ENCODE measurements at places on chromosomes 3 and 15.

DNA sequence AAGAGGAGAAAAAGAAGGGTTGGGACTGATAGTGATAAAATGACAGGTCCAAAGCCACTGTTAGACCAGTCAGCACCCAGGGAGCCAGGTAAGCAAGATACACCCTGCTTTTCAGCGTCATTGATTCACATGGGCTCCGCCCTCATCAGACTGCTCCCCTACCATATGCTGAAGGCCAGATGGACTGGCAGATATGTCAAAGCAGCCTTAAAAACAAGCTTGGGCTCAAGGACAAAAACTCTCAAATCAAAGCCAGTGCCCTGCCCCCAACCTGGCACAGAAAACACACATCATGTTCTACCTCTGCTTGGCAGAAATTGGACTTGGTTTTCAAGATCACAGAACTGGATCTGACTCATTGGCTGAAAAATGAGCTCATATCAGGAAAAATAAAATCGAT is 33.4 kb downstream of the SH3BP5 start:
- DNase-seq: no peak

DNA sequence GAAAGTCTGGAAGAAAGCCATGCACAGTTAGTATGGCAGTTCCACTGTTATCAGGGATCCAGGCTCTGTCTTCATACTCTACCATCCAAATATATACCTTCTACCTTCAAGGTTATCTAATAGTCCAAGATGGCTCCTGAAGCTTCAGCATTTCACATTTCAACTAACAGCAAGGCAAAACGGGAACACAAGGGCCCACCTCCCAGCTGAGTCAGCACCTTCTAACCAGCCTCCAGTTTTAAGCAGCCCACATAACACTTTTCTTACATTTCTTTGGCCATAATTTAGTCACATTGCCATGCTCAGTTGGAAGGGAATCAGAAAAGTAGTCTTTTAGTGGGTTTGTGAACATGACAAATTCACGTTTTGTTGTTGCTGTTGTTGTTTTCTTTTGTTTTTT is 15.4 kb upstream of the MSL2 start:
- no peak for DNase-seq

GRCh38 chr3:8423307-8423706 is 78.3 kb upstream of the LMCD1 start:
- DNase-seq: no peak

DNA sequence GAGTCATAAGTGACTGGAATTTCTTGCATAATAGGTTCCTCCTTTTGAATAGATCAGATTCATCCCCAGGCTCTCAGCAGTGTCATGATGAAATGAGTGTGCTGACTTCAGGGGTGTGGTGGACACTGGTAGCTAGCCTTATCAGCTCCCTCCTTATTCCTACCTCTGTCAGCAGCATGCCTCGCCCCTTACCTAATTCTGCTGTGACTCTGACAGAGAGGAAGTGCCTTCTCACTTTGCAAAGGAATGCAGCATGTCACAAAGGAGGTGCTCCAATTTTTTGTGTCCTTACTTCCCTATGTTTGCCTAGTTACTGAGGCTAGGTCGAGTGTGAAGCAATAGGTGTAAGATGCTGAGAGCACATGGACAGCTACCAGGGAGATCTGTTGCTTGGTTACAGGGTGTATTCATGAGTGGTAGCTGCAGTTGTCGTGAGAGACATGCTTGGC is 90.6 kb downstream of the TNFAIP8L3 start:
- no peak for DNase-seq

DNA sequence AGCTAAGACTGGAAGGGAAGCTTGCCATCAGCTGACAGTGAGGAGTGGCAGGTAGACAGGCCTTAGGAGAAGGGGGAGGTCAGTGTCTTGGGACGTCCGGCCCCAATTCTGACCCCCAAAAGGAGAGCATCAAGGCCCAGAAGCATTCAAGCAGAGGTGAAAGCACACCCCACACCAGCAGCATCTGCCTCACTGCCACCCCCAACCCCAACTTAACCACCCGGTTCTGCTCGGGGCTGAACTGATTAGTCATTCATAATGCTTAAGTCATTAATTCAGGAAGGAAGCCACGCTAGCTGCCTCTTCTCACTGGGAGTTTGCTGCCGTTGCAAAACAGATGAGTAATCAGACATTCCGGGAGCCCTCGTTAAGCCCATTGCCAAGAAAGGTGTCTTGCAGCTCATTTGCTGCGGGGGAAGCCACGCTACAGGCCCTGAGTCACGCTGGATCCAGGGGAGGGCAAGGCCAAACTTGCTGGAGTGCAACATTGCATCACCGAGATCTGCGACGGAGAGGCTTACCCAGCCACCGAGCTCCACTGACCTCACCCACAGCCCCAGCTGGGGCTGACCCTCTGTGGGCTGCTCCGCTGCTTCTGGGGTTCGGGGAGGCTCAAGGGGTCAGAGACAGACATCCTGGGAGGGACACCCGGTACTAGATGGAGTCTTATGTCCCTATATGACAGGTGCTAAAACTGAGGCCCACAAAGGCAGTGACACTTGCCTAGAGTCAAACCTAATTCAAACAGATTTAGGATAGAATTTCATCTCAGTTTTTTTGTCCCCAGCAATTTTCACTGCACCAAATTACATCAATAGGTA is 46.4 kb upstream of the HES1 start:
- no peak for DNase-seq

- DNase-seq: no peak
Observed at GRCh38 chr3:5489536-5489935, 302.0 kb downstream of the EDEM1 start.

DNA sequence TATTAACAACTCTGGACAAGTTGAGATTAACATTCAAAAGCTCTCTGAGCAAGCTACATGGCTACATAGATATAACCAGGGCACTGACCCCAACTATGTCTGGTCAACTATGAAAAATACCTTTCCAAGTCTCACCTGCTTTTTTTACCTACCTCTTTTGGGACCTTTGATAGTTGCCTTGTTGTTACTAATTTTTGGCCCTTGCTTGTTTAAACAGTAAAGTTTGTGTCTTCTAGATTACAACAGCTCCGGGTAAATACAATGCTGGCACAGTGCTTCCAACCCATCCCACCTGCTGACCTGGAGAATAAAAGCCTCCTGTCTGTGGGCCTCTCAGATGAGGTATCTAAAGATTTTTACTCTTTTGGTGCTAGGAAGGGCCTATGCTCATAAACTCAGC is 1036.6 kb downstream of the NAALADL2 start:
- no peak for DNase-seq

GRCh38 chr3:26082911-26083310 is 293.0 kb downstream of the OXSM start:
- no peak for DNase-seq

GRCh38 chr3:8970971-8971589 is 7.8 kb upstream of the RAD18 start:
- peak; percentile 71 for DNase-seq

DNA sequence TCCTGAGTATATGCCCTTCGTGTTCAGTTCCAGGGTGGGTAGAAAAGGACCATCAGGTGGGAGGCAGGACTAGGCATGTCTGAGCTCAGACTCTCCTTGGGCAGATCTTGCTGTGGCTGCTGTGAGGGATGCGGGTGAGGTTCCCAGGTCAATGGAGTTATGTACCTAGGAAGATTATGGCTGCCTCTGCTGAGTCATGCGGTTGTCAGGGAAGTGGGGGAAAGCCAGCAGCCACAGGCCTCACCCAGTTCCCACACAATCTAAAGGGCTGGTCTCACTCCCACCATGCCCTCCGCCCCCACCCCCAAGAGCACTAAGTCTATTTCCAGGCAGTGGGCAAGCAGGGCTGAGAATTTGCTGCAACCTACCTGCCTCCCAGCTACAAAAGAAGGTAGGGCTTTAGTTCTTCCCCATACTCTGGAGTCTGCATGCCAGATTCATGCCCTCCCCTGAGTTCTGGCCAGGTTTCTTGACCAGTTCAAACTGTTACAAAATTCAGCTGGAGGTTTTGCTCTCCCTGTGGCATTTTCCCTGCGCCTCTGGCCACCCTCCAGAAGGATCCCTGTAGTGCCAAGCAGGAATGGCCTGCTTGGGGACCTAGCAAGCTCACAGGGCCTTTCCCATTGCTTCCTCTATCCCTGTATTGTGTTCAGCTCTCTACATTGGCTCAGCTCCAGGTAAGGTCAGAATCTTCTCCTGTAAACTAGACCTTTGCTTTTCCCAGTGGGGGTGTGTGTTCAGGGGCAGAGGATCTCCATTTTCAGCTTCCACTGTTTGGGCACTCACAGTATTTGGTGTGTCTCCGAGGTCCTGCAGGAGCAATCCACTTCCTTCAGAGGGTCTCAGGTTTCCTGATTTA is 12.7 kb upstream of the TMCO5A start:
- DNase-seq: peak; percentile 2

GRCh38 chr3:149967086-149967685 is 3.5 kb downstream of the PFN2 start:
- DNase-seq: peak; percentile 42

DNA sequence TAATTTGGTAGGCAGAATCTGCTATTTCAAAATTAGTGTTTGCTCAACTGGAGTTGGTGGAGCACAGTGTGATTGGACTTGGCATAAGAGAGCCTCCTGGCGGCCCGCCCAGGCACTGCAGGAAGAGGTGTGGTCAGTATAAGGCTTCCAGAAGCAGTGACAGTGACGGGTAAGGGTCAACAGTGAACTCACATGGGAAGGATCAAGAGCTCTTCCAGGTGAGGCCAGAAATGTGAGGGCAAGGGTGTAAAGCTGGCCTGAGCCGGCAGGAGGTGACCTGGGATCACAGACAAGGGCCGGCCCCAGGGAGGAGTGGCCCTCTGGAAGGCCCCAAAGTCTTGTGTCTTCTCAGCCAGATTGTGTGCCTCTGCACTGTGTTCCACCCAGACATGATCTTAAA is 93.2 kb upstream of the RNF7 start:
- peak; percentile 27 for DNase-seq

DNA sequence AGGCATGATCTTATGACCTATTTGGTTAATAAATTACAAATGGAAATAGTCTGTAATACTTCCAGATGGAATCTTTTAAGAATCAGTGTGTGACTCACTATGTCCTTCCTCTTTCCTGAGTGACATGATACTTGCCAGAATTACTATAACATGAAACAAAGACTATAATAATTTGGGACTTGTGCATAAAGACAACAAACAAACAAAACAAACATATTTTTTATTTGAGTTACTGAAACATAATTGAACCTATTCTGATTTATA is 1268.1 kb downstream of the OTOL1 start:
- no peak for DNase-seq

GRCh38 chr3:11668243-11669235 is 24.8 kb upstream of the VGLL4 start:
- DNase-seq: no peak

GRCh38 chr3:156548041-156548687 is 6.8 kb downstream of the SSR3 start:
- no peak for DNase-seq

DNA sequence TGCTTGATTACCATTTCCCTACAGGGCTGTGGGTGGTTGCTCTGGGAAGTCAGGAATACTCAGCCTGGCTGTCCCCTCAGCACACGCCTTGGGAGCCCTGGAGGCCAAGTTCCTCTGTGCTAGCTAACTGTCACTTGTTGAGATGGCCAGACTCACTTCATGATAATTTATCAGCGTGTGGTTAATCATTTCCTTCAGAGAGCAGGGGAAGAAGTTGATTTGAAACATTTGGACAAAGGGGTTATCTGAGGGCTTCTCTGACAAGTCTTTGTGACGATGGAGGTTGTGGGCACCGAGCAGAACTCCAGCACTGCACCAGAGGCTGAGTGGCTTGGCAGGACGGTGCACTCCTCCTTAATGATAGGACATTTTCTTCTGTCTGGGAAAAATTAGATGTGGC is 61.9 kb downstream of the WHAMM start:
- no peak for DNase-seq

DNA sequence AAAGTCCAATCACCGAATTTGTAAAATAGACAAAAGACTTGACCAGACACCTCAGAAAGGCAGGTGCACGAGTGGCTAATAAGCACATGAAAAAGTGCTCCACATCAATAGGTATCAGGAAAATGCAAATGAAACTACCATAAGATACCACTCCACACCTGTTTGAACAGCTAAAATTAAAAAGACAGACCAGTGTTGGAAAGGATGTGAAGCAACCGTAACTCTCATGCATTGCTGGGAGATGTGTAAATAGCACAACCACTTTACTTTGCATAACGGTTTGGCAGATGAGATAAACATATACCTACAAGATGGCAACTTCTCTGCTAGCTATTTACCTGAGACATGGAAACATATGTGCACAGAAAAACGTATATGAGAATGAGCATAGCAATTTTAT is 56.9 kb downstream of the CADPS start:
- no peak for DNase-seq

DNA sequence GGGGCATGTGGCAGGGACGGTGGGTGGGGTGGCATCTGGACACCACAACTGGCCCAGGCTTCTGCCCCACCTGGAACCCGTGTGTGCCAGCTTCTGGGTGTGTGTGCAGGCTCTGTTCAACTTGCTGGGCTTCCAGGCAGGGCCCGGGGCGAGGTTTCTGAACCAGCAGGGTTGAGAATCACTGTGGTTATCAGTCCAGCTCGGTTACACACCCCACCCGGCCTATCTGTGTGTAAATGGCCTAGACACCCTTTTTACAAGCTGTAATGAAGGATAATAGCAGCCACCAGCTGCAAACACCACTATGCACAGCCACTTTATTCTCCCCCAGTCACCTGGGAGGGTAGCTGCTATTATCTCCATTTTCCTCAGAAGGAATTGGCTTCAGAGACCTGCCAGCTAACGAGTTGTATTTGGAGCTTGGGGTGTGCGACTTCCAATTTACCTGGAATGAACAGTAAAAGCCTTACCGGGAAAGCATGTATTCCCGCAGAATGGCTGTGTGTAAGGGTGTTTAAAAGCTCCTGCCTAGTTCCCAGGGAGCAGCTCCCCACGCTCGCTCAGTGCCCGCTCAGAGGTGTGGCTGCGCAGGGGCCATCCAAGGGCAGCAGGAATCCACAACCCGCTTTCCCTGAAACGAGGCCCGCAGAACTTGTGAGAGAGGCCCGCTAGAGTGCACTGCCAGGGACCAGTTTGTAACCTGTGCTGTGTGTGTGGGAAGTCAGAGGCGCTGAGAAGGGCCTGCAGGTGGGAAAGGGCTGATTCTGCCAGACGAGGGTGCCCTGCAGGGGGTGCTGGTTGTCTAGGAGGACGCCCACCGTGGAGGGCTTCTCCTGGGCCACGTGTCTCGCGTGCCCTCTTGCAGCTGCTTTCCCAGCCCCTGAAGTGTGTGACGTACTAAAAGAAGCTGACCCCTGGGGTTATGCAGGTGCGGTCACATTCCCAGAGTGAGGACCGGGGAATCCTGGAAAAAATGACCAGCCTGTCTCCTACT is 83.5 kb downstream of the C3orf70 start:
- DNase-seq: no peak

DNA sequence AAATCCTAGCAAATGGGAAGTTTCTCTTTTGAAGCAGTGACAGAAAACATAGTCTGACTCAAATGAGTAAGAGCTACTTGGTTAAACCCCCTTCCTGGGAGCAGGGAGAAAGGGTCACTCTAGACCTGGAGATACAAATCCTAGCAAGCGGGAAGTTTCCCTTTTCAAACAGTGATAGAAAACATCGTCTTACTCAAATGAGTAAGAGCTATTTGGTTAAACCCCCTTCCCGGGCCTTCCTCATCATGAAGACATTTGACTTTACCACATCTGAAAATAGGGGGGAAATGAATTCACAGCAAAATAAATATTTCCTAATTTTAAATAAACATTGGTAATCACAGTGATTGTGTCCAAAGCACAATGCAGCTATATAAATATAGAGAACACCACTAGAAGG is 79.2 kb downstream of the FOXB1 start:
- DNase-seq: no peak

- no peak for DNase-seq
Observed at GRCh38 chr3:32884591-32884990, 66.8 kb downstream of the TRIM71 start.

Measured in hindlimb muscle (tissue), 1 donor.